ENCODE measurements at places on chromosomes 2 and 18.
A peak's percentile ranks its signal among the peaks of the same experiment; 100 is the strongest.

DNA sequence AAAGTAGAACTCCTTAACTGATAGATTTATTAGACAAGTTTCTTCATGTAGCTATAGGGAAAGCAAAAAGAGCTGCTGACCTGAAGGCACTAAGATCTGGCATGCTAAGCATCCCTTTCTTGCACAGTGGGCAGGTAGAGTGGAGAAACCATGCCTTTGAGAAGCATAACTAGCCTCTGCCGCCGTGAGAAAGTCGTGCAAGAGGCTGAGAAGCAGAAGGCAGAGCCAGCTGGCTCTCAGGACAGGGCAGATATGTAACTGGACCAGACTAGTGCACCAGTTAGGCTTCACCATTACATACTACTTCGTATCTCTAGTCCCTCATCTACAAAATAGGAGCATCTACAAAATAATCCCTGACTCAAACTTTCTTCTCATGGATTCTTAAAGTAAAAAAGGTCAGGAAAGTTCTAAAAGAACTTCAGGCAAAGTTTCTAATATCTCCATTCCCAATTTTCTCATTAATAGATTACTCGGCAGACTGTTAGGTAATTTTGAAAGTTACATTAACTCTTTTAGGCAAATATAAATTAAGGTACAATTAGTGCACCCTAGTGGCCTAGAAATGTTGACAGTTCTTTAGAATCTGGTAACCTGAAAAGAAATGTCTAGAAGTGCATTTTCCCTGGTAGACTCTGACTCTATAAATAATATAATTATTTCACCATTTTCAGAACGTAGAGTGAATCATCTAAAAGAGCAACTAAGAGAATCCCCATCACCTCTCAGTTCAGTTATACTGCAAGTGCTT is 10.3 kb downstream of the ERBB4 start:
- DNase-seq: no peak
- H3K36me3 ChIP-seq: no peaks in the 10 kb centered on the region
- no peak overlapping the region for H3K27ac ChIP-seq
- H3K4me1 ChIP-seq: no peaks in the 10 kb centered on the region

GRCh38 chr2:36965751-36966369 is 476 bp downstream of the STRN start:
- H3K36me3 ChIP-seq: no peaks in the 10 kb centered on the region
- H3K27me3 ChIP-seq: no peaks in the 10 kb centered on the region

- H3K36me3 ChIP-seq: no peaks in the 10 kb centered on the region
- H3K27me3 ChIP-seq: peaks cover 95% of the 10 kb centered on the region
- peak overlapping the region; percentile 10 for H3K4me3 ChIP-seq
- H3K27ac ChIP-seq: no peak overlapping the region
- DNase-seq: no peak
- no peaks in the 10 kb centered on the region for H3K4me1 ChIP-seq
Measured at GRCh38 chr2:44801841-44802776, 139.4 kb upstream of the SIX3 start.

GRCh38 chr18:12608301-12608700 is 49.6 kb downstream of the SPIRE1 start:
- H3K27ac ChIP-seq: peak overlapping the region; percentile 91
- DNase-seq: no peak
- peaks cover 17% of the 10 kb centered on the region for H3K4me1 ChIP-seq
- no peaks in the 10 kb centered on the region for H3K36me3 ChIP-seq

GRCh38 chr2:172467382-172467781 is 40.0 kb downstream of the ITGA6 start:
- DNase-seq: no peak
- H3K27ac ChIP-seq: no peak overlapping the region
- peaks cover 28% of the 10 kb centered on the region for H3K4me1 ChIP-seq
- no peaks in the 10 kb centered on the region for H3K27me3 ChIP-seq
- H3K4me3 ChIP-seq: no peak overlapping the region
- no peaks in the 10 kb centered on the region for H3K36me3 ChIP-seq
